ENCODE measurements at places on chromosomes 16 and 17.

DNA sequence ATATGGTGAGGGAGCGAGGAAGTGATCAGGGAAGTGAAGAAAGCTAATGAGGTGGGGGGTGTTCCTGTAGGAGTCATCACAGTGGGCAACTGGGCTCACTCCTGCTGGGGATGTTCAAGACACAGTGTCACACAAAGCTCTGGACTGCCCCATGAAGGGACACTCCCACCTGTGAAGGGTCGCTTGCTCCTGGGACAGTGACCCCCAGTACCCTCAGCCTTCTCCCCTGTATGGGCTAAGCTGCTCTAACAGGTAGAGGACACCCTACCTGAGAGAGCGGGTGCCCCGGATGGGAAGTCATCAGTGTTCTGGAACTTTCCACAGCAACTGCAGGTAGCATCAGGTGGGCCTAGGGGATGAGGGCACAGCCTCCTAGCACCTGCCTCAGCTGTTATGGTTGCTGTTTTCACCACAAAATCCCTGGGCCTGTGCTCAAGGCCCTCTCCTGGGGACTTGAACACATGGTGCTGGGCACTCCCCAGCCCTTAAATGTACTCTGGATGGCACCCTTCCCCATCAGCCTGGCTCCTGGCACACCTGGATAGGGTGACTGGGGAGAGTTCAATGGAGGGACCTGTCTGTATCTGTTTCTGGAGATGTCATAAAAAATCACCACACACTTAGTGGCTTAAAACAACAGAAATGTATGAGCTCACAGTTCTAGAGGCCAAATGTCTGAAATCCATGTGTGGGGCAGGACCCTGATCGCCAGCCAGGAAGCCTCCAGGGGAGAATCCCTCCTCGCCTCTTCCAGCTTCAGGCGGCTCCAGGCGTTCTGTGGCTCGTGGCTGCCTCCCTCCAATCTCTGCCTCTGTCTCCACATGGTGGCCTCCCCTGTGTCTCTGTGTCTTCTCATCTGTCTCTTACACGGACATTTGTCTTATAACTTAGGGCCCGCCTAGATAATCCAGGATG lies 104.0 kb upstream of the CDH5 start:
- no peak for DNase-seq

- no peak for DNase-seq
These were observed 12.6 kb downstream of the CHST6 start for GRCh38 chr16:75482434-75483205.

GRCh38 chr16:75703306-75703705 lies 2.0 kb upstream of the DUXB start:
- no peak for DNase-seq

DNA sequence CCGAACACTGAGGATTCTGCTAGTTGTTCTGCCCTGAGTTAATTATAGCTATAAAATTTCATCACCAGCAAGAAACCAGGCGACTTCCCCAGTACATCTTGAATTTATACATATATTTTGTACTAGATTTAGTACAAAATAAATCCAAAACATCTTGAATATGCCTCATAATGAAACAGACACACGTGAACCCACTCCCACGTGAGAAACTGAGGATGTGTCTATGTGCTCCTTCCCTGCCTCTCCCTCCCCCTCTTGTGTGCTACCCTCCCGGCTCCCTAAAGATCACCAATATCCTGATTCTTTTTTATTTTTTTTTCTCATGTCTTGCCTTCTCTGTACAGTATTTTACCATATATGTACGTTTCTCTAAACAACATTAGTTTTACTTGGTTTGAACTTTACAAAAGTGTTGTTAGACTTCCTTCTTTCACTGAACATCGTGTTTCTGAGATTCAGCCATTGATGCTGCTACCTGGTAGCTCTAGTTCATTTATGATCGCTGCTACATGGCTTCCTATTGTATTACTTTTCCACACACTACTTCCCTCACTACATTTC lies 1.1 kb upstream of the LCMT1 start:
- DNase-seq, result no peak

GRCh38 chr16:25063865-25064264 lies 47.7 kb upstream of the LCMT1 start:
- DNase-seq, result no peak

- DNase-seq, result no peak
These were observed 8.9 kb downstream of the CPPED1 start for GRCh38 chr16:12794486-12795387.

Measured in iPS DF 19.7 (cell line).